ENCODE measurements at places on chromosomes 11 and 22.

- no peak for DNase-seq
These were observed 3.1 kb upstream of the IL17REL start for GRCh38 chr22:50015451-50016307.

DNA sequence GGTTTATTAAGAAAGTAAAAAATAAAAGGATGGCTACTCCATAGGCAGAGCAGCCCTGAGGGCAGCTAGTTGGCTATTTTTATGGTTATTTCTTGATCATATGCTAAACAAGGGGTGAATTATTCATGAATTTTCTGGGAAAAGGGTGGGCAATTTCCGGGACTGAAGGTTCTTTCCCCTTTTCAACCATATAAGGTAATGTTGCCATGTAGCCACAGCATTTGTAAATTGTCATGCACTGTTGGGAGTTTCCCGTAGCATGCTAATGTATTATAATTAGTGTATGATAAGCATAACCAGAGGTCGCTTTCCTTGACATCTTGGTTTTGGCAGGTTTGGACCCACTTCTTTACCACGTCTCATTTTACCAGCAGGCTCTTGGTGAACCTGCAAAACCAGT, 610.4 kb upstream of the B3GAT1 start:
- DNase-seq = no peak

DNA sequence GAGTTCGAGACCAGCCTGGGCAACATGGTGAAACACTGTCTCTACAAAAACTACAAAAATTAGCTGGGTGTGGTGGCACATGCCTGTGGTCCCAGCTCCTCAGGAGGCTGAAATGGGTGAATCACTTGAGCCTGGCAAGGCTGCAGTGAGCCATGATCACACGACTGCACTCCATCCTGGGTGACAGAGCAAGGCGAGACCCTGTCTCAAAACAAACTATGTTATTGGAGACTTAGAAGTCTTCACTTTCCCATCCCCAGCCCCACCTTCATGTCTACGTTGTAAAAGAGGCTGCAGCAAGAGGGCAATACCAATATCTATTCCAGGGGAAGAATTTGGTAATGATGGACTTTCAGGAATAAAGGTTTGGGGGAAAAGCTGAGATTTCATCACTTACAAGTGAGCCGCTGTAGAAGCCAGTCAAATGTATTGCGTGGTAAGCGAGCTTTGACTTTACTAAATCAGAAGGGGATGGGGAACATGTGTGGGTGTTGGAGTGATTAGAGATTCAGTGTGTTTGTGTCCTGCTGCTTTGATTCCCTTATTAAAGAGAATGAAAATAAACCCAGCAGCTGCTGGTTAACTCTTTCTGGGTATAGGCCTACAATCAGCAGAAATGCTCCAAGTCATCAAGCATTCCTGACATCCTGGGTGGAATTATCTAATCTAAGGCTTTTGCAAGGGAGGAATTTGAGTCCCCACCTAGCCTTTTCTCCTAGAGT, 53.7 kb downstream of the UBASH3B start:
- peak; percentile 64 for DNase-seq

DNA sequence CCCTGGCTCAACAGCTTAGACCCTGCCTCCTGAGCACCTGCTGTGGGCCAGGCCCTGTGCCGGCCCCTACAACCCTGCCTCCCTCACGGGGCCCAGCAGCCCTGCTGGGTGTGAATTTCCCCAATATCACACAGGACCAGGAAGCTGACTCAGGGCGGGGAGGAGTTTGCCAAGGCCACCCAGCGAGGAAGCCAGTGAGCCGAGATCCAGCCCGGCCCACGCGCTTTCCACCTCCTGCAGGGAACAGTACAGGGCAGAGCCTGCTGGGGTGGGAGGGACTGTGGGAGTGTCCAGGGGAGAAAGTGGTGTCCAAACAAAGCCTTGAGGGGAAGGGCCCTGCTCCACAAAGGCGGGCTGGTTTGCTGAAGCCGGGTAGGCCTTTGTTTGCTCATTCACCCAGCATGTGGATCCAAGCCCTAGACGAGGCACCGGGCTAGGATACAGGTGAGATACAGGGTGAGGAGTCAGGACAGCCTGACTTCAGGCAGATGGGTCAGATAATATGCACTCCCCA, 26.8 kb downstream of the RPL3 start:
- DNase-seq = peak; percentile 95

- DNase-seq = peak; percentile 38
These were observed 2.6 kb upstream of the P2RY6 start for GRCh38 chr11:73269459-73270015.

GRCh38 chr22:40157330-40157945, 20.3 kb upstream of the TNRC6B start:
- no peak for DNase-seq

DNA sequence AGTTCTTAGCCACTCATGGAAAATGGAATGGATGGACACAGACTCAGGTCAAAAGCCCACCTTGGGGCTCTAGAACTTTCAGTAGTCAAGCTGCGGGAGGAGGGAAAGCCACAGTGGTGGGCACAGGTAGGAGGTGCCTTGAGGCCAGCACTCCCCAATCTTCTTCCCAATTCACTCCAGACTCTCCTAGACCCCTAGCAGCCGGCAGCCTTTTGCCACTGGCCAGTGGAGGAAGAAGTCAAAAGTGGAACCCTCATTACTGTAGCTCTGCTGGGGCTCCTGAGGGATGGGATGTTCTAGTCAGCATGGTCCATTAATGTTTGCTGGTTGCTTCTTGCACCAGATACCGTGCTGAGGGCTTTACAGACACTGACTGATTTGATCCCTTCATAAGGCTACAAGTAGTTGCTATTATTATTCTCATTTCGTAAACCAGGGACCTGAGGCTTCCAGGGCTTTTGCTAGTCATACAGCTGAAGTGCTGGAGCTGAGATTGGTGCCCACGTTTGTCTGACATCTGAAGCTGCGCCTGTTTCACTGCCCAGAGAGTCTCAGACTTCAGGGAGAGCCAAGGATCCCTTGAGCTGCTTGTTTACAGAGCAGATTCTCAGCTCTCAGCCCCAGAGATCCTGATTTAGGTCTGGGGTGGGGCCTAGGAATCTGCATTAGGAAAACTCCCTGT, 1.1 kb downstream of the UCP3 start:
- DNase-seq = no peak

- DNase-seq = peak; percentile 61
These were observed 44.4 kb upstream of the MYEOV start for GRCh38 chr11:69249311-69250185.

DNA sequence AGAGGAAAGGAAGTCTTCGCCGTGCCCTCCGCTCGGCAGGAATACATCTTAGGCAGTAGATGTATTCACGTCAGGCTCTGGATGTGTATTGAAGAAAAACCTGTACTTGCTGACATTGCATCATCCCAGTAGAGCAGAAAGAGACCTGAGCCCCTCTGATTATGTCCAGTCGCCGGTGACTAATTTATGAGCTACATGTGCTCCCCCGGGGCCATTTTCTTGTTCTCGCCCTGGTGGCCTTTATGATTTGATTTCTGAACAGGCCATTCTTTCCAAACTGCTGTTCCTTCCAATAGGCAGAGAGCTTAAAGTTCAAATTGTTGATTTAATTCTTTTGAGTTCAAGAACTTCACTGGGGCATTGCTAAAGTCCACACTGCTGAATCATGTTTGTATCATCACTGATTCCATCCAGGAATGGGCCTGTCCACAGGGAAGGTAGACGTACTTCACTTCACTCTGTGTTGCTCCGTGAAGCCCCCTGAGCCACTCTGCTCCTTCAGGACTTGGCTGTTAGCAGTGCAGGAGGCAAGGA, 137.3 kb upstream of the RASSF10 start:
- DNase-seq = peak; percentile 33

- DNase-seq = no peak
These were observed 12.4 kb downstream of the PATE2 start for GRCh38 chr11:125766251-125766650.

DNA sequence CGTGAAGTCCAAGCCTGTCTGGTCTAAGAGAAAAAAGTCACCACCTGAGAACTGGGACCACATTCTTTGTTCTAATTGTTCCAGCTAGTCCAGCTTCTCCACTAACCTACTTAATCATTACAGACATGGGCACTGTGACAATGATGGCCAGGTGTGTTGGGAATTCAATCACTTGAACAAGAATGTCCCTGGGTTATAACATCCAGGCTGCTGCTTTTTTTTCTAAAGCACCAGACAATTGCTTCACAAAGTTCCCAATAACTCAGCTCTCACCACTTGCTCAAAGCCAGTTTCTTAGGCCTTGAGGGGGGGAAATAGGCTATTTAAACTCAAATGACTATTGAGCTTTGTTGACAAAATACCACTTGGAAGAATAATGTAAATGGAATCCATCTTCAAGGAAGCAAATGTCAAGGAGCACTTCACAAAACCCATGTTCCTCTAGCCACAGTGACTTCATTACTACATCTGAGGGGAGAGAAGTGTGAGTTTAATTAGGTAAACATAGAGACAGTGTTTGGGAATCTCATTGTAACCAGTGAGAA, 80.3 kb downstream of the ME3 start:
- DNase-seq = peak; percentile 42

DNA sequence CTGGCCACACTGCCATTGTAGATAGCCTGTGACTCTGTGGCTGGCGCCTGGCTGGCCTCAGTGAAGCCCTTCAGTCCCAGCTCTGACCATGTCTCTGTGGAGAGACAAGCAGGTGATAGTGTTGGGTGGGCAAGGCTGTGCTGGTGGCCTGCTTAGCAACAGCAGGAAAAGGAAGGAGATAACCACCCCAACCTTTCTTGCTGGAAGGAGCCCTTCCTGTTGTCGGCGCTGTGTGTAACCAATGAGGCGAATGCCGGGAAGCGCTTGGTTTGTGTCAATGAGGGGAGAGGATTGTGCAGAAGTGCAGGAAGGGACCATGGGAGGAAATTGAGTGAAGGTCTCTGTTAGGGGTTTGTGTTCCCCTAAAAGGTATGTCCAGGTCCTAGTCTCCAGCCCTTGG, 27.3 kb downstream of the PARVB start:
- DNase-seq = no peak

- DNase-seq = no peak
These were observed at the start of gene TEX54 for GRCh38 chr11:62832336-62833234. TEX54 (minus strand) TSS chr11:62832841.

Data from epithelial cell of esophagus (primary cell).